ENCODE measurements at places on chromosomes 2 and 18. TPM values are rescaled to one million over a fixed set of nuclear protein-coding genes. Genes with fewer than 3 reads are reported as not detected.

Gene SEMA4C
- total RNA-seq: 78.8 TPM

GRCh38 chr2:58730764-58731487 lies 489.8 kb upstream of the FANCL start:
- H3K4me3 ChIP-seq: no peak overlapping the region
- H3K36me3 ChIP-seq: no peaks in the 10 kb centered on the region
- no peak overlapping the region for H3K27ac ChIP-seq
- H3K27me3 ChIP-seq: no peaks in the 10 kb centered on the region

DNA sequence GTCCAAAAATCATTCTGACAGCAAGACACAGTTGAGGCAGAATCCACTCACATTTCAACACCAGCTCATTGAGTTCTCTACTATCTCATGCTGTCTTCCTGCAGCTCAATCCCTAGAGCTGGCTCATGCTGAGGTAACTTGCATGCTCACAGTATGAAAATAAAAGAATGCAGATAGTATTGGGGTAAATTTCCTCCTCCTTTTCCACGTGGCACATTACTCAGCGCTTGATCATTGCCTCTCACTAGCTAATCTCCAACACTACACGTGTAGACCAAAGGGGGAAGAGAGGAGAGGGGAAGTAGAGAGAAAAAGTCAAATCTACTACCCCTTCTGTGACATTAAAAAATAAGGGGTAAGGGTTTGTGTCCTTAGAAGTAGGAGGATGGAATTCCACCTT lies 300.6 kb downstream of the AFF3 start:
- no peak overlapping the region for H3K27ac ChIP-seq
- no peaks in the 10 kb centered on the region for H3K36me3 ChIP-seq
- no peak overlapping the region for H3K4me3 ChIP-seq
- H3K27me3 ChIP-seq: no peaks in the 10 kb centered on the region
- DNase-seq: no peak
- no peaks in the 10 kb centered on the region for H3K4me1 ChIP-seq

- peak; percentile 90 for DNase-seq
- H3K27me3 ChIP-seq: no peaks in the 10 kb centered on the region
- peaks cover 19% of the 10 kb centered on the region for H3K4me1 ChIP-seq
These were observed 32.2 kb upstream of the LPIN2 start for GRCh38 chr18:3044931-3045698.

DNA sequence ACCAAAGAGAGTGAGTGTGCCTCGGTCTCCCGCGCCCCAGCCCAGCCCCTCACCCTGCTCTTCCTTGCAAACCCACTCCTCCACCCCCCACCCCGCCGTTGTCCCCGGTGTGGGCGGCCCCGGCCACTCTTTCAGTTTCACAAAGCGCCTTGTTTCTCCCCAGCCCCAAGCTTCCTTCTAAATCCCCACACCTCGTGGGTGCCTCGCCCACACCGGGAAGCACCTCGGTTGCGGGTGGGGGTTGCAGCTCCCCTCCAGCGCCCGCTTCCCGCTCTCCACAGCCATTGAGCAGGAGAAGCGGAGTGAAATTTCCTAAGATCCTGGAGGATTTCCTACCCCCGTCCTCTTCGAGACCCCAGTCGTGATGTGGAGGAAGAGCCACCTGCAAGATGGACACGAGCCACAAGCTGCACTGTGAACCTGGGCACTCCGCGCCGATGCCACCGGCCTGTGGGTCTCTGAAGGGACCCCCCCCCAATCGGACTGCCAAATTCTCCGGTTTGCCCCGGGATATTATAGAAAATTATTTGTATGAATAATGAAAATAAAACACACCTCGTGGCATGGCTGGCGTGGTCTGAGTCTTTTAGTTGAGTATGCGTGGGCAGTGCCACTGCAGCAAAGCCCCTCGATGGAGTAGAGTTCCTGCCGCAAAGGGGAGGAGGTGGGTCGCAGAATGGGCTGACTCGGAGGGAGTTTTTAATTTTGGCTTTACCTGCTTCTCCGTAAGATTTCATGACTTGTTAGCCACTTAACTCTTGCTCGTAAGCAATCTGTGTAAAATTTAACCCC lies 848 bp downstream of the TMSB10 start:
- no peaks in the 10 kb centered on the region for H3K27me3 ChIP-seq
- DNase-seq: peak; percentile 59
- peak overlapping the region; percentile 96 for H3K27ac ChIP-seq
- peaks cover 28% of the 10 kb centered on the region for H3K4me1 ChIP-seq

Gene RNF25
- total RNA-seq: 7.0 TPM

DNA sequence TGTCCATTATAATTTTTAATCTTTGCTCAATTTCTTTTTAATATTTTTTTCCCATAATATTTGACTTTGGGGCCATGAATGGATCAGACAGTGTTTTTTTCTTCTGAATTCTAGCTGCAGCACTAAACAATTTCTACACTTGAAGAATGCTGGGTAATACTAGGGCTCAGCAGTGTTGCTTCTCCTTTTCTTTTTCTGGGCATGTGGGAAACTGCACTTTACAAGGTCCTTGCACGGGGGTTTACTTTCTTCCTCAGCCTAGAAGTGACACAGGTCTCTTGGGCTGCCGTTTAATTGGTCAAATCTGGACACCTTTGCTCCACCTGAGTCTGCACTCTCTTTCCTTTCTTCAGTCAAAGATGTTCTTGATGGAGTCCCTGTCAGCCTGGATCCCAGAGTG lies 135.4 kb upstream of the APCDD1 start:
- no peaks in the 10 kb centered on the region for H3K4me1 ChIP-seq
- H3K4me3 ChIP-seq: no peak overlapping the region
- no peak overlapping the region for H3K27ac ChIP-seq
- H3K36me3 ChIP-seq: no peaks in the 10 kb centered on the region
- no peaks in the 10 kb centered on the region for H3K27me3 ChIP-seq
- no peak for DNase-seq

Gene KIF5C
- 4.3 TPM for total RNA-seq

- no peaks in the 10 kb centered on the region for H3K36me3 ChIP-seq
- no peak for DNase-seq
- H3K27me3 ChIP-seq: no peaks in the 10 kb centered on the region
- no peak overlapping the region for H3K27ac ChIP-seq
These were observed 224.2 kb upstream of the CTAGE1 start for GRCh38 chr18:22641958-22642357.

GRCh38 chr2:236117861-236118269 lies 50.3 kb downstream of the GBX2 start:
- H3K36me3 ChIP-seq: peaks cover 25% of the 10 kb centered on the region
- no peaks in the 10 kb centered on the region for H3K27me3 ChIP-seq
- H3K27ac ChIP-seq: no peak overlapping the region
- H3K4me1 ChIP-seq: peaks cover 11% of the 10 kb centered on the region

Gene TMEM37
- 5.7 TPM for total RNA-seq

Gene CHRNA1
- total RNA-seq: not detected

DNA sequence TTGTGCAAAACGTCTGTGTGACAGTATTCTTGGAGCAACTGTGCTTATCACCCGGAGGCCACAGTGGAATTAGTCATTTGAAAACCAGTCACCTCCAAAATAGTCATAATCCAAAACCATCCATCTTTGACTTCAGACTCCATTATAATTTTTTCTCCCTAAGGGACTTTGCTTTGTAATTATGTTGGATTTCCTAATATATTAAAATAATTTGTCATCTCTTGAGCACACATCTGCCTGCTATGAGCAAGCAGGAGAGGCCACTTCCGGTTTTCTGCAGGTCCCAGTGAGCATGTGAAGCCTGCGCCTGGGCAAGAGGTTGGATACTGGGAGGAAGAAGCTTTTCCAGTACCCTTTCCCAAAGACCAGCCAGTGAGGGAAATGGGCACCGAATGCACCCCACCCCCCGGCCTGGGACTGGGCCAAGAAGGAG lies 57.7 kb downstream of the ODC1 start:
- peaks cover 48% of the 10 kb centered on the region for H3K4me1 ChIP-seq
- no peaks in the 10 kb centered on the region for H3K27me3 ChIP-seq
- DNase-seq: no peak
- no peaks in the 10 kb centered on the region for H3K36me3 ChIP-seq

DNA sequence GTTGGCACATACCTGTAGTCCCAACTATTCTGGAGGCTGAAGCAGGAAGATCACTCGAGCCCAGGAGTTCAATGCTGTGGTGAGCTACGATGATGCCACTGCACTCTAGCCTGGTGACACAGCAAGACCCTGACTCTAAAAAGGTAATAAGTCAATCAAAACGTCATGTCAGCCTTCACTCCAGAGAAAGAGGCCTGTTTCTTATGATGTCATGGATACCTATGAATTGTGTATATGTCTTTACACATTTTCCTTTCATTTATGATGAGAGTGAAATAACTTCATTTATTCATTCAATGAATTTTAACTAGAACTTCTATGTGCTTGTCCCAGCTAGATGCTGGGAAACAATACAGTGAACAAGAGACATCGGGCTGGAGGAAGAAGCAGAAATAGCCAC lies 25.0 kb upstream of the ID2 start:
- peaks cover 10% of the 10 kb centered on the region for H3K4me1 ChIP-seq
- no peak overlapping the region for H3K27ac ChIP-seq
- H3K27me3 ChIP-seq: no peaks in the 10 kb centered on the region
- DNase-seq: no peak

- no peak for DNase-seq
- H3K36me3 ChIP-seq: no peaks in the 10 kb centered on the region
- no peak overlapping the region for H3K27ac ChIP-seq
- H3K4me1 ChIP-seq: no peaks in the 10 kb centered on the region
These were observed 20.9 kb upstream of the RPRD1A start for GRCh38 chr18:36088256-36088655.

GRCh38 chr18:32707586-32707985 lies 65.2 kb downstream of the KLHL14 start:
- H3K4me1 ChIP-seq: no peaks in the 10 kb centered on the region
- H3K27ac ChIP-seq: peak overlapping the region; percentile 79
- no peaks in the 10 kb centered on the region for H3K27me3 ChIP-seq
- H3K4me3 ChIP-seq: no peak overlapping the region

Gene SPHKAP
- not detected for total RNA-seq

Gene ALPP
- total RNA-seq: not detected

GRCh38 chr2:178328037-178328436 lies 122.9 kb downstream of the PRKRA start:
- no peak overlapping the region for H3K4me3 ChIP-seq
- no peak overlapping the region for H3K27ac ChIP-seq
- no peaks in the 10 kb centered on the region for H3K4me1 ChIP-seq
- no peaks in the 10 kb centered on the region for H3K27me3 ChIP-seq
- no peak for DNase-seq

DNA sequence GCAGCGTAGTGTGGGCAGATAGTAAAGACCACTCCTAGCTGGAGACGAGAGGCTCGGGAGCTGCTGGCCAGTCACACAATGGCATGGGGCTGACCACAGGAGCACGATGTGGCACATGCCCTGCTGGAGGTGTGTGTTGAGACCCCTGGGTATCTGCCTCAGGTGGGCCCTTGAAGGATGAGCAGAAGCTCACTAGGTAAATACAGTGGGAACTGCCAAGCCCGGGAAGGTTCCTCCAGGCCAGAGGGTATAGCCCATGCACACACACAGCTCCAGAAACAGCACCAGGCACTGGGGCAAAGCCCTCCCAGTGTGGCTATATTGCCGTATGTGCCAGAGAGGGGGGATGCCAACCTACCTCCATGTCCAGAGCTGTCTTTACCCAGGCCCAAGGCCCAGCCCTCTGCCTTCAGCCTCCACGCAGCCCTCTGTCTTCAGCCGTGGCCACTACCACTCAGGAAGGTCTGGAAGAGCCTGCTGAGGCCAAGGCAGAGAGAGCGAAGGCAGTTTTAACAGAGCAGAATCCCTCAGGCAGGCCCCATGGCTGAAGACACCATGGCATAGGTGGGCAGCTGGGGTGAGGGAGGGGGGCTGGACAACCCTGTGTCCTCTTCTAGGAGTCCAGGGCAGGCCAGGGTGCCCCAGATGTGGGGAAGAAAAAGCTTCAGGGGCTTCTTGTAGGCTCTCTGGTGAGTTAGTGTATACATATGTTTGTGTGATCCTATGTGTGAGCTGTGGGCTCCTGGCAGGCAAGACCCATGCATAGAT lies 7.0 kb upstream of the ARID5A start:
- no peak overlapping the region for H3K4me3 ChIP-seq
- H3K36me3 ChIP-seq: no peaks in the 10 kb centered on the region
- DNase-seq: no peak
- peaks cover 59% of the 10 kb centered on the region for H3K4me1 ChIP-seq
- H3K27ac ChIP-seq: peak overlapping the region; percentile 78

DNA sequence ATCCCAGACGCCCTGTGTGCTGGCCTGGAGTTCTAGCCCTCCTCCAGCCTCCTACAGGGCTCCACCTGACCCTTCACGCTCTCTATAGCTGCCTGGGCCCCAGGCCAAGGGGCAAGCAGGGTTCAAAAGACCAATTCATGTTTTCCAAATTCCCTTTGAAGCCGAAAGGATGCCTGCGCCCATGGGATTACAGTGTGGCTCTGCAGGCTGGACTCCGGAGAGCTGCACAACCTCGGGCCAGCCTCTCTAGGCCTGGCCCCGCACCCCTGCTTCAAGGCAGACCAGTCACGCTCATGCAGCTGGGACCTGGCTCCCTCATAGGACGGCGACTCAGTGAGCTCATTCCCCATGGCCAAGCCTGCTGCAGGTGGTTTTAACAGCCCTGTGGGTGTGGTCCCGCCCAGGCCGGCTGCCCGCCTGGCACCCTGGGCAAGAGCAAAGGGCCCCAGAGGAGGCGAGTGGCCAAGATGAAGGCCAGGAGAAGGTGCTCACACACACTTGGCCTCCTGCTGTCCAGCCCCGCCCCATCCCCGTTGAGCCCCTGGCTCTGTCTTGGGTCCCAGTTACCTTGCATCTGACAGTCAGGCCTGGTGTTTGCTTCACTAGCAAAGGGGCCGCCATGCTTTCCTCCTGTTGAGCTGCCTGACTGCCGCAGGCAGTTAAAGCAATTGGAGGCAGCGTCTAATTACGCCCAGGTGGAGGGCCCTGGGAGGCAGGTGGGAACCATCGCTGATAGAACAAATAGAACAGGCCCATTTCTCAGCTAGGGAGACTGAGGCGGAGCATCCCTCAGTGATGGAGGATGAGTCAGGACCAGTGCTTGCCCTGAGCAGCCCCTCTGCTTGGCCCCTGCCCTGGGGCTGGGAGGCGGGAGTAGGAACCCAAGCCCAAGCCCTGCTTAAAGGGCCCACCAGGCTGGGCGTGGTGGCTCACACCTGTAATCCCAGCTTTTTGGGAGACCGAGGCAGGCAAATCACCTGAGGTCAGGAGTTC lies 56.9 kb downstream of the SMAD7 start:
- H3K4me3 ChIP-seq: no peak overlapping the region
- H3K27ac ChIP-seq: no peak overlapping the region
- no peaks in the 10 kb centered on the region for H3K4me1 ChIP-seq
- H3K36me3 ChIP-seq: no peaks in the 10 kb centered on the region
- no peak for DNase-seq

DNA sequence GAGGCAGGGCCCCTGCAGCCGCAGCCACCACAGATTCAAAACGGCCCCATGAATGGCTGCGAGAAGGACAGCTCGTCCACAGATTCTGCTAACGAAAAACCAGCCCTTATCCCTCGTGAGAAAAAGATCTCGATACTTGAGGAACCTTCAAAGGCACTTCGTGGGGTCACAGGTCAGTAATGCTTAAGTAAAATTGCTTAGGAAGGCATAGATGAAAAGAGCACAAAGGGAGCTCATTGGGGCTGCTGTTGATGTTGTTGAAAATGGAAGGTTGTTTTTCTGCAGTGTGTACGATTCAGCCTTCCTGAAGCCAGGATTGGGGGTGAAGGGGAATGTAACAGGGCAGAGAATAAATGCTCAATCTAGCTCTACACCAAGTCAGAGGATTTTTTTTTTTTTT lies 90.5 kb downstream of the KCTD18 start:
- DNase-seq: no peak
- peaks cover 62% of the 10 kb centered on the region for H3K36me3 ChIP-seq
- no peak overlapping the region for H3K4me3 ChIP-seq
- no peaks in the 10 kb centered on the region for H3K27me3 ChIP-seq
